ENCODE measurements at places on chromosomes 5 and 9.

DNA sequence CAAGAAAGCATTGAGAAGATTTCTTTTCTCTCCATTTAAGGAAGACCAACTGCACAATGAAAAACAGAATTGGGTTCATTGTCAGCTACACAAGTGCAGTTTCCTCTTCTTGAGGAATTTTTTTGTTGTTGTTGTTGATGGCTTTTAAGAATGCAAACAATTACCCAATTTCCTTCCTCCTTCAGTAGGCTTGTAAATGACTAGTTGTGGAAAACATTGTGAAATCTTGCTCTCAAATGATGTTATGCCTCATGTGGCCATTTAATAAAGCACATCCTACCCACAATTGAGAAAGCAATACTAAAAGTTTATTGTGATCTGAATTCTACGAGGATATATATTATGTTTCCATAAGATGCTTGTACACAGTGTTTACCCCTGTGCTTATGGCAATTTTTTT lies 171.6 kb downstream of the FAM174A start:
- DNase-seq, result no peak

GRCh38 chr5:154087260-154087659 lies 48.5 kb downstream of the MFAP3 start:
- DNase-seq, result no peak

DNA sequence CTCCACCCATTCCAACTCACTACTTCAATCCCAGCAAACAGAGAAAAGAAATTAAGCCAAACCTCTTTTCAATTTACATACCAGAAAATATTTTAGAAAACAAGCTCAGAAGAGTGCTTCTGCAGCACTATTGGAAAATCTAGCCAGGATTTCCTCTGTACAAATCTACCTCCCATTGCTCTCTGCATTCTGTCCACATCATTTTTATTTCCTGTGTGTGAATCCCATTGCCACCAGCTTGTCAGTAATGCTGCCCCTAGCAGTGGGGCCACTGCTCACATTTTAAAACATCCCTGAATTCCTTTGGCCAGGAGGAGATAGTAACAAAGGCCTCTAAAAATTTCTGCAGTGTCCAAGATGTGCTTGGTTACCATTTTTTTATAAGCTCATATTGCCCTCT lies 232.5 kb downstream of the ARRDC3 start:
- no peak for DNase-seq

DNA sequence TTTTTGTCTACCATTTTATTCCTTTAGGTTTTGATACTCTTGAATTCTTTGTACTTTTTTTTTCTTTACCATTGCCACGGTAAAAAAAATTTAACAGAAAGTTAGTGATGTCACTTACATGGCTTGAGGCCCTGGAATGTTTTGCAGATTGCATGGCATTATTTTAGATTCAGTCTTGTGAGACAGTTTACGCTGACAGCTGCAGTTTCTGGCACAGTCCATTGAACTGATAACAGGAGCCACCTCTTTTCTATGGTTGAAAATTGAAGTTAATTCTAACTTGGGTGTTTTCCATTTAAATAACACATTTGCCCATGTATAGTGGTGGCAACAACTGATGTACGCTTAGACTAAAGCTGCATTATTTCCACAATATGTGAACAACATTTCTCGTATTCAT lies 1028.5 kb downstream of the CDH18 start:
- no peak for DNase-seq

- no peak for DNase-seq
Measured at GRCh38 chr5:40041452-40041851, 616.7 kb upstream of the DAB2 start.

DNA sequence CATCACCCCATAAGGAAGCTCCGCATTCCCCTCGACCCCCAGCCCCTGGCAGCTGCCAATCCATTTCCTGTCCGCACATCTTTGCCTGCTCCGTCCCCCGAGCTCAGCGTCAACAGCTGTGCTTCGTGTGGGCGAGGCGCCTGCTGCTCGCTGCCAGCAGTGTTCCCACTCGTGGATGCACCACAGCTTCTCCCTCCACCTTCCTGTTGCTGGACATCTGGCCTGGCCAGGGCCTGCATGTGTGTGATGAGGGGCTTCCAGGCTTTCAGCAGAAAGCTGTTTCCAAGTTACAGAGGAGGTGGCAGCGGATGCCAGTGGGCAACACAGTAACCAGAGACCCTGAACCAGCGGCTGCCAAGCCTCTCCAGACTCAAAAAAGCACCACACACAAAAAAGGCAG lies 86.0 kb downstream of the PRRT1B start:
- no peak for DNase-seq

DNA sequence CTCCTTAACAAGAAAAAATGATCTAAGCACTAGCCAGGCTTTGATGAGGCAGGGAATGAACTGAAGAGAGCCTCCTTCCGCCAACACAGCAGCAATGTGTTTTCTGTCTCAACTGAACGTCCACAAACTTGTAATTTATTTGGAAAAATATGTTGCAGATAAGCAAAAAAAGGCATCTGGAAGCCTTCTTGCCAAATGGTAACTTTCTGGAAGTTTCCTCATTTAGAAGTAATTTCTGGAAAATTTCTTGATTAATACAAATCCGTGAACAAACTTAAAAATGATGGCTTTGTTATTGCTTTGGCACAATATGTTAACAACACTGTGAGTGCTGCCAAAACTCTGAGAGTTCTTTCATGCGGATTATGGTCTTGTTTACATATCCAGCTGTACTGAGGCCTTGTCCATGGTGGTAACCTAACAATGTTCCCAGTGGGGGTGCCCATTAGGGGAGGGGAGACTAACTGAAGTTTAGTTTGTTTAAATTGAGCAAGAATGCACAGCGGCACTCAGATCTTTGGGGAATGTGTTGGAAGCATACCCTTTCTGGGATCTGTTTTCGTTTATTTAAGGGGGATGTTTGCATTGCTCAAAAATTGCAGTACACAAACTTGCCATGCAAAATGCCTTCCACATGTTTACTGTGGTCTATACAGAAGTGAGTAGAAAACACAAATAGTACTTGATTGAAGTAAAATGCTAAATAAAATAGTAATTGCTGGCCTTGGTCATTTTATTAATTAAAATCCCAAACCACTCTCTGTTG lies 334.7 kb downstream of the NR2F1-AS1 start:
- no peak for DNase-seq

DNA sequence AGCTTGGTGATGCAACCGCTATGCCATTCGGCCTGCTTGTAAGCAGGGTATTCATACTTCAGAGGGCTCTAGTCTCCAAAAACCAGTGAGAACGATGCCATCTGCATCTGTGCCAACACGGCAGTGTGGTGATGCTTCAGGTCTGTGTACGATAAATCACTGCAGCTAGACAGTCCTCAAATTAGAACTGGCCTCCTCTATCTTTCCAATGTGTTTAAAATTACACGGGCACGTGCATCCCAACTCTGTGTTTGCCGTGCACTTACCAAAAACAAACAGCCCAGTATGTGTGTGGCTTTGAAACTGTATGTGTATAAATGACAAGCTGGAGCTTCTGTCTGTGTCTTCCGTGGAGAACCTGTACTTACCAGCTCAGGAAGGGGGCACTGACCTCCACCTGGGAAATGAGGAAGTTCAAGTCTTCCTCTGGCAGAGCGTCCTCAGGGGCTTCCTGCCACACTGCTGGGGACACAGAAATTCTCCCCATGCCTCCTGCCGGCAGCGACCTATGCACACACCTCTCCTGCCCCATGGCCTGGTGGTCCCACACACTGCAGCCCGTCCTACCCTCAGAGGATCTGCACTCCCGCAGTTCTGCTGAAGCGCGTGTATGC lies 12.3 kb downstream of the MED10 start:
- DNase-seq, result no peak

DNA sequence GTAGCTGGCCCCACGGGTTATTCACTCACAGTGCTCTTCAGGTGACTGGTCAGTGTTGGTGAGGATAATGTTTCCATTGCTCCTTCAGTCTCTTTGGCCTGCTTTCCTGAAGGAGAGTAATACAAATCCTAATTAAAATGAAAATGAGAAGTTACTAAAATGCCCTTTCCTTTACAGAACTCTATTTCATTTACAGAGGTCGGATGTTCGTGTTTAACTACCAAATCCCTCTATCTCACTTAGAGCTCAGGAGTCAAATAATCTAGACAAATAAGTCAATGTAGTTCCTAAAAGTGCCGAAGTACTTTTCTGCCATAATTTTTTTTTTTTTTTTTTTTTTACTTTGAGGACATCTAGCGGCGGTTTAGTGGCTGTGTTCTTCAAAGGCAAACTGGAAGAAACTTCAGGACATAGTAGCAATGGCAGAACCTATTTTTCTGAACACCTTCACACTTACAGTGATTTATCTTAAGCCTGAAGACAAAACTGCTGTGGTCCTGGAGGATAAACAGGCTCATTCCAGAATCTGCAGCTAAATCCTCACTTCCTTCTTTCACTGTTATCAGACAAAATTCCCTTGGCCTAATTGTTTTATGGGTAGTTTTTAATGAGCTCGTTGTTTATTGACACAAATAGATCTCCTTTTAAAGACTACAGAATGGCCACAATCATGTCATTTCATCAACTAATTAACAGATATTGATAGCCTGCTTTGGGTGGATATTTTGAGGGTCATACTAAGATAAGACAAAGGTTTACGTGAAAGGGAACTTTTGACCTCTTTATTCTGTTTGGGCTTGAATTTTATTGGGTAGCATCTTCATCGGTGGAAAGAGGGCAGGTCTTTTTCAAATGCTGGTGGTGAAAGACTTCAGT lies 207.6 kb upstream of the DMRTA1 start:
- DNase-seq, result no peak

- DNase-seq, result no peak
Measured at GRCh38 chr5:169569513-169569912, 14.1 kb upstream of the SPDL1 start.

DNA sequence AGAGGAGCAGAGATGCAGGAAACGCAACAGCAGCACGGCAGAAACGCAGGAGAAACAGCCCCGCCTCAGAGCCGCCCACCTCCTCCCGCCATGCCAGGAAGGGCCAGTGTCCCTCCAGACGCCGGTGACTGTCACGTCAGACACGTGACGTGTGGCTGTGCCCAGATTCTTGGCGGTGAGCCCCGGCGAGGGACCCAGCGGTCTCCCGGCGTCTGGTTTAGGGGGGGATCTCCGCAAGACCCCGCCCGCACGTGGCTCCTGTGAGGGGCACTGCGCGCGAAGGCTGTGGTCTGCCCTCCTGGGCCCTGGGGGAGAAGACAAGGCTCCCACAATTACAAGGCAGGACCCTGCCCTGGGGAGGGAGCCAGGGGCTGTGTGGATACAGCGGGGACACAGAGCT lies 2.4 kb upstream of the LCN8 start:
- no peak for DNase-seq

DNA sequence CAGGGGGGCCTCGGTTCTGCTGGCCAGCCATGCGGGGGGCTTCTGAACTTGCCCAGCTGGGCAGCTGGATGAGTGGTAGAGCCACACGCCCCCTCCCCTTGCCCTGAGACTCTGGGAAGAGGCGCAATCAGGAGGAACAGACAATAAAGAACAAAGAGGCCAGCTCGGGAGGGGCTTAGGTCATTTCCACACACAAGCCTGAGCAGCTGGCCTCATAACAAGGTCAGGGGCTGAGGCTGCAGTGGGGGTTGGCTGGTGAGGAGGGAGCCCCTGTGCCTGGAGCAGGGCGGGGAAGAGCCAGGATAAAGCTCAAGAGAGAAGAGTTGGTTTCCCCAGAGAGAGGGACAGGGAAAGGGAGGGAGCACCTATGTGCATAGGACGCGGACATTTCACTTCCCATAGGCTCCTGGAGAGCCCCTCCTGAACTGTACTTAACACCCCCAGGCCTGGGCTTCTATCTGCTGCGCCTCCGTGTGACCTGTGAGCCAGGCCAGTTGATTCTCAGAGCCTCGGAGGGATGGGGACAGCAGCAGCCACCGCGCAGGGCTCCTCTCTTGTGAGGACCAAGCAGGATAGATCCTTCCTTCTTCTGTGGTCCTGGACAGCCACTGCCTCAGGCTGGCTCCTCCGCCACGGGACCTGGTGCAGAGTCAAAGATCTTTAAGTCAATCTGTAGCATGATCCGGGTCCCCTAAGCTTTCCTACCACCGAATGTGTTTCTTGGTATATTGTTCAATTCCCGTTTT lies 75.3 kb upstream of the GGTA1 start:
- no peak for DNase-seq

DNA sequence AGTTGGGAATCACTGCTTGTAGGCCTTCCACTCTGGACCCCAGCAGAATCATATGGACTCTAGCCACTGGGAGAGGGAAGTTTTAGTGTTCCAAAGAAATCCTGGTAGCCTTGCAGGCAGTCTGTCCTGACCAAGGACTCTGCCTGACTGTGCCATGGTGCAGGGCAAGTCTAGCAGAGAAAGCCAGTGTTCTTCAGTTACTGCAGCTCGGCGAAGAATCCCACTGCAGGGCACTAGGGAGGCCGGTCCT lies 20.3 kb upstream of the MATR3 start:
- no peak for DNase-seq
